Globus pallidus (tissue), 1 donor: ENCODE measurements at places on chromosomes 4 and X.

DNA sequence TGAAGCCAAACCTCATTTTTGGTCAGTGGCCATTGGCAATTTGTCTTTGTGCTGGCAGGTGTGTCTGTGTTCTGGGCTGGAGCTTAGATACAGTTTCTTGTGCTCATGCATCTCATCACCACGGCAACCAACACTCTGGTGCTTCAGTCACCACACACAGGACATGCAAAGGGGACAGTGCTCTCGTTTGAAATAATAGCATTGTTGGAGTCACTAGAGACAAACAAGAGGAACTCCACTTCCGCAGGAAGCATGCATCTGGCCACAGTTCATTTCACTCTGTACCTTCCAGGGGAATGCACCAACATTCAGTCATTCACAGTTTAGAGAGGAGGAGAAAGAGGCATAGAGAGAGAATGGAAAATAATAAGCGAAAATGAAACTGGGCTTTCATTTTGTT is 267.4 kb downstream of the ANK2 start:
- peak; percentile 35 for DNase-seq

DNA sequence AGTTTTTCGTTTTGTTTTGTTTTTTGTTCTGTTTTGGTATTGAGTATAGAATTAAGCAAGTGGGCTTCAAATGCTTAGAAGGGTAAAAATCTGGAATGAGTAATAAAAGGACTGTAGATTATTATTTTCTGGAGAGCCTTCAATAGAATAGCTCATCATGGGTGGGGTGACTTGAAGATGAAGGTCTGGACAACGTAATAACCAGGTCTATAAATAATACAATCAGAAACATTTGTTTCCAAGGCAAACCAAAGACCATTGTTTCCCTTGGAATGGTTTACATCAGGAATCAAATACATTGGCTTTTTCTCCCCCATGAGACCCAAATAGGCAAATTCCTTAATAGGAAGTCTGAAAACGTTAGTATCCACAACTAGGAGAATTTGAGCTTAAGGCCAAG is 721.6 kb downstream of the RPA4 start:
- no peak for DNase-seq

- no peak for DNase-seq
Measured at GRCh38 chr4:11598591-11598990, 169.9 kb upstream of the HS3ST1 start.

DNA sequence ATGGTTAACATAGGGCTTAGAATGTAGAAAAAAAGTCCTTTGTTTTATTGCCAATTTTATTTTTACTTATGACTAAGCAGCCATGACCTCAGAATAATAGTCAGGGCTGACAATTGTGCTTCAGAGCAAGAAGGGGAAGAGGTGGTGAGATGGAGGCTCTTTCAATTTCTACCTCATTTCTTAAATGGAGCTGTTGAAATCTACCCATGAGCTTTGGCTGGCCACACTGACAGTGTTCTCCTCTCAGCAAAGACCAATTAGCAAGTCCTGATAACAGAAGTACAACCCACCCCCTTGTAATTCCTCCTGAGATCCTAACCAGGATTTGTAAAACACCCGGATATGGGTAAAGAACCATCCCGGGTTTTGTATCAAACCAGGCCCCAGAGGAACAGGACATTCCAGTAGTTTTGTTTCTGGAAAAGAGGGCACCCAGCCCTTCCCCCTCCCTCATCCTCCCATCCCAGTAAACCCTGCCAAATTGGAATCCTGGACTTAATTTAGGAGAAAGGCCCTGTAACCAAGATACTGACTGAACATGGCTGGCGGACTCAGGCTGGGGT is at the start of gene HEPH:
TSS of gene HEPH (plus strand) at position 399 of the 563 bp plus-strand sequence. CDS start 6,324 bp downstream, outside the sequence.
- DNase-seq = peak; percentile 29

GRCh38 chrX:69618803-69619202 is 2.9 kb downstream of the EDA start:
- DNase-seq = peak; percentile 54

DNA sequence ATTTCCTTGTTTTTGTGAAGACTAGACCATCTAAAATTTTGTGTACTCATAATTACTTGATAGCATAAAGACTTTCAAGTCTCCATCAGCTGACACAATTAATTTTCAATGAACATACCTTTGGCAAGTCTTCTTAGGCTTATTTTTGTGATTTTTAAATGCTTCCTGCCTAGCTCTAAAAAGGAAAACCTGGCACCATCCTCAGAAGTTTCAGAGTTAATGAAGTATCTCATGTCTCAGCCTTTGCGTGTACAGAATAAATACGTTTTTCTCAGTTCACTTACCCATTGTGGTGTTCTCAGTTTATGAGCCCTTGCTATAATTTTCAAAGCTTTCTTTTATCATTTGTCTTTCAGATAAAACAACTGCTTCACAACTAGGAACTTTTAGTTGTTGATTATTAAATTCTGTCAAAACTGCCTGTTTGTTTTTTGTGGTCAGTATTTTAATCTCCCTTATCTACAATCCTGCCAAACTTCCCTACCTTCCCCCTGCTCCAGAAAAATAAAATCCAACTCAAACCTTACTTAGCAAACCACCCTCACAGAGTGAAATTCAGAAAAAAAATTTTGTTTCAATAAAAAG is 21.6 kb downstream of the ADD1 start:
- DNase-seq = no peak

- DNase-seq = no peak
Measured at GRCh38 chr4:150080875-150081274, 2.6 kb downstream of the DCLK2 start.

- DNase-seq = no peak
Measured at GRCh38 chr4:153784166-153784699, 4.7 kb downstream of the SFRP2 start.

GRCh38 chr4:55865228-55865806 is 11.9 kb downstream of the EXOC1 start:
- DNase-seq = no peak
